ENCODE measurements at places on chromosomes 12 and 14. TPM values are rescaled to one million over a fixed set of nuclear protein-coding genes. Genes with fewer than 3 reads are reported as not detected.

LPCAT3 gene
- total RNA-seq: 31.4 TPM

STAC3 gene
- total RNA-seq: 0.40 TPM

GPR135 gene
- total RNA-seq: 1.1 TPM

TAPBPL gene
- total RNA-seq: 4.0 TPM

All from A549 treated with GW870086 at 1 μM for 4 hours (cell line).